ENCODE measurements at places on chromosomes 12 and 14.

GRCh38 chr14:21867541-21867940 is 193.9 kb upstream of the OR4E1 start:
- no peak for DNase-seq

DNA sequence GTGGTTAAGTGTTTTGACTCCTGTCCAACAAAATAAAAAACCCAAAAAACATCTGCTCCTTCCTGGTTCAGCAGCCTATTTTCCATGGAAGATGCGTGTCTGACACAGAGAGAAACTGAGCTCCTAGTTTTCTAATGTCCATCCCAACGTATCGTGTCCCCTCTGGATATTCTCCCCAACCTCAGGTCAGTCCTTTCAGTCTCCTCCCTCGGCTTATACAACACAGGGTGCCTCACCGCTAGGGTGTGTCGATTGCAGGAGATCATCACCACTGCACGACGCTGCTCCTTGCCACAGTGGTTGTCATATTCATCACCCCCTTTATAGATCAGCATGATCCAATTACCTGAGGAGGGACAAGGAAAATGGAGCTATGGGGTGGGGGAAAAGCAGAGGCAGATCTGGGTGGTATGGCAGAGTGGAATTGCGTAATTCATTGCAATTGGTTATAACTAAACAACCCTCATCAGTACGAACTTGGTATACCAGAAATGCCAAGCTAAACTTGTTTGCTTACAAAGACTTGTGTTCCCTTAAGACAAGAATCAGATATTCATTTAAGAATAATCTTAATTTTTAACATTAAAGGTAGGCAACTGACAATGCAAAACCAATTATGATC is 5.8 kb downstream of the M6PR start:
- DNase-seq, result no peak

- DNase-seq, result no peak
These were observed 396.9 kb upstream of the TMTC1 start for GRCh38 chr12:30180602-30181001.

GRCh38 chr12:112803620-112804282 is 12.2 kb downstream of the RPH3A start:
- DNase-seq, result no peak

DNA sequence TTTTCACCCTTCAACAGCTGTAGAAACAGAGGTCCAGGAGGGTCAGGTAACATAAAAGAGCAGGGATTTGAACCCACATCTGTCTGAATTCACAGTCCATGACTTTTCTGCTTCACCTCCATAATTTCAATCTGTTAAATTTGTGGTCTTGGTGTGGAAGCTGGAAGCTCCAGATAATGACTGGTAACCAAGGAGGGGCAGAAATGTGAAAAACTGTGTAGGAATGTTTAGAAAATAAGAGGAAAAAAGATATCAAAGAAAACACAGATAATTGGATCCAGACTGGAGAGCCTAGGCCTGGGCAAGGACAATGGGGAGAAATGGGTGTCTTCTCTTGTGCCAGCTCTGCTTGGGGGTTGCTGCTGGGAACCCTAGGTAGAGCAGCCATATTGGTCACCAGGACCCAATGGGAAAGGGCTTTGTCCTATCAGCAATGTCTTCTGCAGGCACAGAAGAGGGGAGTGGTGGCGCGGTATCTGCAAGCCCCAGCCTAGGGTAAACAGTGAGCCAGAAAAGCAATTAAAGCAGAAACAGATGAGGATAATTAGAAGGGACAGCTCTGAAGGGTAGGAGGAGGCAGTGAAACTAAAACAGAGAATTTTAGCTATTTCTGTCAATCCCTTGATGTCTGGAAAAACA is 54.3 kb upstream of the CCDC91 start:
- DNase-seq, result no peak

- DNase-seq, result no peak
These were observed 84.7 kb downstream of the PTPRO start for GRCh38 chr12:15407025-15407424.

GRCh38 chr12:49776413-49776812 is 35.1 kb downstream of the TMBIM6 start:
- DNase-seq, result peak; percentile 73

- no peak for DNase-seq
These were observed 72.4 kb downstream of the NT5DC3 start for GRCh38 chr12:103768467-103769123.

GRCh38 chr14:54444681-54445080 is 3.5 kb upstream of the CNIH1 start:
- no peak for DNase-seq

- DNase-seq, result no peak
These were observed 137.0 kb upstream of the MAX start for GRCh38 chr14:65239143-65239937.

- peak; percentile 14 for DNase-seq
These were observed 49.6 kb downstream of the SRGAP1 start for GRCh38 chr12:63894132-63894531.

GRCh38 chr12:10563966-10564365 is 49.4 kb downstream of the MAGOHB start:
- DNase-seq, result no peak

- DNase-seq, result no peak
These were observed 4.4 kb upstream of the GALNT9 start for GRCh38 chr12:132333766-132334165.

DNA sequence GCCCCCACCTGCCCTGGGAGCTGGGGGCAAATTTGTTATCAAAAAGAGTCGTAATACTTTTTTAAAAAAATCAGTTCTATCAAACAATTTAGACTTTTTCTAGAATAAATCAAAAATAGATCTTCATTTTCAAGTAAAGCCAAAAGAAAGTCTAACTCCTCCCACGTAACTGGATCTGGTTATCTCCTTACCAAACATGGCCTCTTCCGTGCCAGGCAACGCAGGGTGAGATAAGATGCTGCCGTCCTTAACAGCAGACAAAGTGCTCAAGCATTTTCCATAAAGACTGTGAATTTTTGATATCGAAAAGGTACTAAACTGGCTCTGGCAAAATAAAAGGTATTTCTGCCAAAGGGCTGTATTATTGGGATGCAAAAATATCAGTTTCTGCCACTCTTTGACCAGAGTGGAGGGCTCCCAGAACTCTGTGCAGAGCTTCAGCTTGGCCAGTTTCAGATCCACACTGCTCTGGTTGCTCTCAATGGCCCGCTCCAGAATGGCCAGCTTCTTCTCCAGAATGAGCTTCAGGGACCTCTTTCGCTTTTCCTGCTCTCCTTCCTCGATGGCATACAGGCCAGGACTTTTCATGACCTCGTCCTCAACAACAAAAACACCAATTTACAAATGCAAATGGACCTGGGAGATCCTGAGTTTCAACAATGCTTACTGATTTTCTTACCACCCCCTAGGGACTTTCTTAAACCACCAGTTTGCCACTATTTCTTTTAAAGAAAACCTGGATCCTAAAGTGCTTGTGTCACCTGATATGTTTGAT is 29.0 kb downstream of the NRDE2 start:
- no peak for DNase-seq

DNA sequence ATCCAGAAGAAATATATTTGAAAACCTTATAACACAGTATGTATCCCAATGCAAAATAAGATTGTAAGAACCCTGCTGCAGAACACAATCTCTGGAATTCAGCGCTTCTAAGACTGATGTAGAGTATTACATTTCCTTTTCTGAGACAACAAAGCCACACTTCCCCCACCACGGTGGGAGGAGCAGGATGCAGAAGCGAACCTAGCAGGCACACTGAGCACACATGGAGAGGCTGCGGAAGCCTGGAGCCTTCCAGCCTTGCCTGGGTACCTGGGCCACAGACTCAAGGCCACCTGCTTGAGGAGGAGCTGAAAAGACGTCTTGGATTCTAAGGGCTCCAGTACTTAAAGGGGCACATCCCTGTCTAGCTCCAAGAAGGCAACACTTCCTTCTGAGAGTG is 46.4 kb downstream of the TCHP start:
- DNase-seq, result peak; percentile 53

DNA sequence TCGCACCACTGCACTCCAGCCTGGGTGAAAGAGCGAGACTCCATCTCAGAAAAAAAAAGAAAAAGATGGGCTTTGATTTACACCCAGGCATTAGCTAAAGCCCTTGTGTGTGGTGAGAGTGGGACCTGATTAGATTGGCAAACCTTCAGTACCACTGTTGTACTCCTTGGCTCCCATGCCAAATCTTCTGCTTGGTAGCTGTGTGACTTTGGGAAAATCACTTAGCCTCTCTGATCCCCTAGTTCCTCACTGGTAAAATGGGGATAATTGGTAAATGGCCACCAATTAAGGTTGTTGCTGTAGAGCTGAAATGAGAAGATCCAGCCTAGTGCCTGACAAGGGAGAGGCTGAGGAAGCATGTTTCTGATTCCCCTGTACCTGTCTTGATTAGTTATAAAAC is 63.7 kb downstream of the SLC25A47 start:
- DNase-seq, result no peak

- no peak for DNase-seq
These were observed 27.6 kb upstream of the C14orf132 start for GRCh38 chr14:96011607-96012006.

- DNase-seq, result no peak
These were observed 36.3 kb downstream of the SRGAP1 start for GRCh38 chr12:63880742-63881263.

GRCh38 chr14:81819344-81819743 is 285.7 kb upstream of the SEL1L start:
- DNase-seq, result no peak

DNA sequence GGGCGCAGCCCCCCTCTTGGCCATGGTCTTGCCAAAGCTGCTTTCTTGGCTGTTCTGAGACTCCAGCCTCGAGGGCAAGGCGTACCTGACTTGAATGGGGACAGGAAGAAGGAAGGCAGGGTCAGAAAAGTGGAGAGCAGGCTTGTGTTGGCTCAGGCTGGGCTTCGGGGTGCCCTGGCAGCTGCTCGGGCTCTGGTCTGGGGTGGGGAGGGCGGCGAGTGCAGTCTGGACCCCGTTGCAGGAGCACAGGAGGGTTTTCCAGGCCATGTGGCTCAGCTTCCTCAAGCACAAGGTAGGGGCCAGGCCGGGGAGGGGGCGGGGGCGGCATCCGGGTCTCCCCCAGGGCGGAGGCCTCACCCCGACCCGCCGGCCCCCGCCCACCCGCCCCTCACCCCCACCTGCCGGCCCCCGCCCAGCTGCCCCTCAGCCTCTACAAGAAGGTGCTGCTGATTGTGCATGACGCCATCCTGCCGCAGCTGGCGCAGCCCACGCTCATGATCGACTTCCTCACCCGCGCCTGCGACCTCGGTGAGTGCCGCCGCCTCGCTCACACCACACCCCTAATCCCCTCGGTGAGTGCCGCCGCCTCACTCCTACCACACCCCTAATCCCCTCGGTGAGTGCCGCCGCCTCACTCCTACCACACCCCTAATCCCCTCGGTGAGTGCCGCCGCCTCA is 4.2 kb downstream of the NOC4L start:
- DNase-seq, result no peak

DNA sequence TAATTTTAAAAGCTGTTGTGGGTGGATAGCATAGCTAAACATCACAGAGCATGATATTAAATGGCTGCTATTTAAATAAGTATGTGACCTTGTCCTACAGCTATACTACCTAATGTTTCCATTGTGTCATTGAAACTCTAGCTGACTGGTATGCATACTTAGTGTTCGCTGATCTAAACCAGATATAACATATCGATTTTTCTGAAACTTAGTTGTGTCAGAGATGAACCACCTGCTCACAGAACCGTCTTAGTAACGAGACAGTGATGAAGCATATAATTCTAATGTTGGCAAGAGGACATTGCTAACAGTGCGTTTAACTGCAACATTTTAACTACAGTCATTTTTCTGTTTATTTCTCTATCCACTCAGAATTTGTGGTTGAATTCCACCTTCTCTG is 36.1 kb upstream of the NUAK1 start:
- DNase-seq, result no peak

- DNase-seq, result no peak
These were observed 212.9 kb downstream of the SYT10 start for GRCh38 chr12:33226671-33227070.

- DNase-seq, result no peak
These were observed 152.1 kb downstream of the DPF3 start for GRCh38 chr14:72741826-72742117.

DNA sequence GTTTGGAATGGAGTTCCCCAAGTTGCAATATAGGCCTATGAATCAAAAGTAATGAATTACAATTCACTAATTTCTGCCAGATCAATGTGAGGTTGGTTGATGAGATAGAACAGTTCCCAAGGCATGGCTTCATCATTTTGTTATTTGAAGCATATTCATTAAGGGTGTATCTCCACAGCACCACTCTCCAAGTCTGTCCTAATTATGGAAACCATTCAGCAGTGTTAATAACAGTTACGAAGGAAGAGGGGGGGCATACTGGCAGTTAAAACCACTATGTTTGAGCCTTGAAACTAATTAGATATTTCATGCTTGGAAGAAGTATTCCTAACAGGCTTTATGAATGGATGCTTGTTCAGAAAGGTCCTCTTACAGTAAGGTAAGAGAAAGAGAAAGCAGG is 520.3 kb downstream of the DIO2 start:
- DNase-seq, result no peak

DNA sequence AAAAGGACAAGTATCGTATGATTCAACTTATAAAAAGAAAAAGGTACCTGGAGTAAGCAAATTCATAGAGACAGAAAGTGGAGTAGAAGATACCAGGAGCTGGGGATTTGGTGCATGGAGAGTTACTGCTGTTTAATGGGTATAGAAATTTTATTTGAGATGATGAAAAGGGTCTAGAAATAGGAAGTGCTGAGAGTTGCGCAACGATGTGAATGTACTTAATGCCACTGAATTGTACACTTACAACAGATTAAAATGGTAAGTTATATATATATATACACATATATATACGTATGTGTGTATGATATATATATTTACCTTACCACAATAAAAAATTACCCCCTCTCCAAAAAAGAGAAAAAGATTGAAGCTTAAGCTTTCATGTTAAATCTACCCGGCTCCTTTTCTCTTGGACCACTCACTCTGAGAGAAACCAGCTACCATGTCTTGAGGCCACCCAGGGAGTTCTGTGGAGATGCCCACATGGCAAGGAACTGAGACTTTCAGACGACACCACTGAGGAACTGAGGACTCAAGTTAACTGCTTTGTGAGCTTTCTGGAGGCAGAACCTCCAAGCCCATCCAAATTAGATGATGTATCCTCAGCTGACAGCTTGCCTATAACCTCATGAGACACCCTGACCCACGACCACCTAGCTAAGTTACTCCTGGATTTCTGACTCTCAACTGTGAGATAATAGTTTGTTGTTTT is 130.0 kb upstream of the BTG1 start:
- peak; percentile 1 for DNase-seq

DNA sequence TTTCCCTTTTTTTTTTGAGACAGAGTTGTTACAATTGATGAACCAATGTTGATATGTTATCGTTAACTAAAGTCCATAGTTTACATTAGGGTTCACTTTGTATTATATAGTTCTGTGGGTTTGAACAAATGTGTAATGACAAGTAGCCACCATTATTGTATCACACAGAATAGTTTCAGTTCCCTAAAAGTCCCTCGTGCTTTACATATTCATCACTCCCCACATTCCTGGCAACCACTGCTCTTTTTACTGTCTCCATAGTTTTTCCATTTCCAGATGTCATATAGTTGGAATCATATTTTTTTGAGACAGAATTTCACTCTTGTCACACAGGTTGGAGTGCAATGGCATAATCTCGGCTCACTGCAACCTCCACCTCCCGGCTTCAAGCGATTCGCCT is 12.5 kb downstream of the HSD17B6 start:
- no peak for DNase-seq
